ENCODE measurements at places on chromosomes 1 and 21.
A peak's percentile ranks its signal among the peaks of the same experiment; 100 is the strongest.

GRCh38 chr1:42926879-42927242 lies 31.8 kb downstream of the SLC2A1 start:
- no peak for DNase-seq

GRCh38 chr1:41704196-41704595 lies 214.5 kb downstream of the HIVEP3 start:
- DNase-seq, result no peak

DNA sequence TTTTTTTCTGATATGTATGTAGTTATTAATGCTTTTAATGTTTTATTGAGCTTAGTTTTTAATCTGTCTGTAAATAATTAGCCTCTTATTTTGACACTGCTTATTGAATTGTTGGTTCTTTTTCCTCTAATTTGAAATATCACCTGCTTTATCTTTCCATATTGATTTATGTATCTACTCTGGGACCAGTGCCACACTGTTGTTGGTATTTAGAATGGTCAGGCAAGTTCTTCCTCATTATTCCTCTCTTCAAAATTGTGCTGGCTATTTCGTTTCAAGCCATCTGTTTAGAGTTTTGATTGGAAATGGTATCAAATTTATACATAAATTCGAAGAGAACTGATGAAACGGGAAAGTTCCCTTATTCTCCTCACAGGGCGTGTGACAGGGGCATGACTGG lies 96.8 kb upstream of the APP start:
- no peak for DNase-seq

- DNase-seq, result no peak
Observed at GRCh38 chr1:65717815-65718454, 74.8 kb upstream of the PDE4B start.

GRCh38 chr1:27959792-27960603 lies at the start of gene XKR8:
Gene XKR8 (plus strand): TSS chr1:27959973. CDS start chr1:27960070, 97 bp downstream.
- peak; percentile 69 for DNase-seq

DNA sequence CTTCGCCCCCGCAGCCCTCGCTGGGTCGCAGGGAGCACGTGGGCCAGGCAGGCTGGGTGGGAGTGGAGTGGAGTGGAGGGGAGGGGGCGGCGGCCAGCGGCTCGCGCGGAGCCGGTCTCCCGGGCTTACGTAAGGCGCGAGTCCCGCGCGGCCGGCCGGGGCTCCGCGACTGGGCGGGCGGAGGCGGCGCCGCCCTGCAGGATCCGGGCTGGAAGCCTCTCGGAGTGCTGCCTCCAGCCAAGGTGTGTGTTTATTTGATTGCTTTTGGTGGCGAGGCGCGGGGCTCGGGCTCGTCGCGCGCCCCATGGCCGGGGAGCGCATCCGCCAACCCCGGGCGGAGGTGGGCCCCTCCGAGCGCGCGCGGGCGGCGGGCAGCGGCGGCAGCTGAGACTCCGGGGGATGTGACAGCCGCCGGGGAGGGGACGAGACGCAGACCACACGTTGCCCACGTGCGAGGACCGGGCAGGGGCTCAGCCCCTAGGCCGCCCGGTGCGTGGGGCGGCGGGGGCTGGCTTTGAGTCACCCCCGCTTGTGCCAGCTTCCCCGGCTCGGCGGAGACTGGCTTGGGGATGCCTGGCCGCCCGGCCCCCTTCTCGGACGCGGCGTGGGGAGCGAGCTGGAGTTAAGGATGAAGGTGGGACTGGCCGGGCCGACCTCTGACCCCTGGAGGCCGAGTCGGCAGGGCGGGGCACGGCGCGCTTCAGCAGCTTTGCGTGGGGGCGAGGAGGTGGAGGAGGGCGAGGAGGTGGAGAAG lies 402 bp upstream of the AK4 start:
- no peak for DNase-seq

DNA sequence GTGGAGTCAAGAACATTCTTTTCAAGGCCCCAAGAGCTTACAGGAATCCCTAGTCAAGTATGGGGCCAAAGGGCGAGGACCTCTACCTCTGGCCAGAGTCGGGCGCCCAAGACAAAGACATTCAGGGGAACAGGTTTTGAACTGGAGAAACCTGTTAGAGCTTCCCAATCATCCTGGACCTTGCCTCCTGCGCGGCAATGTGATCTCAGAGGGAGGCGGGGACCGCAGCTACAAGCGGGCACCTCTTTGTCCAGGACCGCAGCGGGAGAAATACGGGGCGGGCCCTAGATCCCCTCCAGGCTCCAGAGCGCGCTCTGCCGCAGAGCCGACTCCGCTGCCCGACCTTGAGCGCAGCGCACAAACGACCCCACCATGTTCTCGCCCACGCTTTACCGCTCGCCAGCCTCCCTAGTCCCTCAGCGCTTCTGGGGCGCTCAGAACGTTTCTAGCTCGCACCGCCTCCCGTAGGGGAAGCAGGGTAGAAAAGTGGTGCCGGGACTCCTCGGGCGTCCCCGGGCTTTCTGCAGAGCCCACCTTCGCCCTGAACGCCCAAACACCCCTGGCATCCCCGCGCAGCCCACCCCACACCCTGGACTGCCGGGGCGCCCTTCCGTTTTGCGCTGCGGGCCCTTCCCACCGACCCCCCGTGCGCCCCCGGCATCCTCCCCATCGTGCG lies 28.1 kb downstream of the RABIF start:
- no peak for DNase-seq

DNA sequence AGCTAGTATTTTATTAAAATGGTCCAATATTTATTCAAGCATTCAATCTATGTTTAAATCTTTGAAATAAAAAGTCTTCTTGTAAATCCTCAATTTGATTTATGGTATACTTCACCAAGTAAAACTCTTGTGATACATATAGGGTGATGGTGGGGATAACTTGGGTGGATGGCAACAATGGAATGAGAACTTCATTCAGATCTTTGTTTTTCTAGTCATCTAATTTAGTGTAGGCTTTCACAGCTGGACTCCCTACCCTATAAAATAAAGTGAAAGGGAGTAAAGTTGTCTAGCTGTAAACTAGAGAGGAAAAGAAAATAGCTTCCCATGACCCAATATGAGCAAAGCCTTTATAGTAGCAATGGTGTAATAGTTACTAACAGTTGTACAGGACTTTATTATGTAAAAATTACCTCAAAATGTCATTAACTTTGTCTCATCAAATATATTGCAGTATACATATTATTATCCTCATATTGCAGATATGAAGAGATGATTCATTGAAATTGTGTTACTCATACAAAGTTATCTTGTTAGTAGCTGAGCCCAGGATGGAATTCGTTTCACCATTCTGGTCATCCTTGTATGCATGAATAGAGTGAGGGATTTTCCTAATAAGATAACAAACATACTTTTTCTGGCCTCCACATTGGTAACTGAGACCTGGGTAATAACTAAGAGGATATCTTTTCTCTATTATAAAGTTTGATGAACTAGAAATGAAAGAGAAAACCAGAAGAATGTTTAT lies 1377.7 kb upstream of the ADGRL4 start:
- no peak for DNase-seq

- DNase-seq, result no peak
Observed at GRCh38 chr1:175822580-175822979, 79.2 kb upstream of the TNR start.

GRCh38 chr1:78121710-78122109 lies 75.9 kb downstream of the GIPC2 start:
- DNase-seq, result no peak

DNA sequence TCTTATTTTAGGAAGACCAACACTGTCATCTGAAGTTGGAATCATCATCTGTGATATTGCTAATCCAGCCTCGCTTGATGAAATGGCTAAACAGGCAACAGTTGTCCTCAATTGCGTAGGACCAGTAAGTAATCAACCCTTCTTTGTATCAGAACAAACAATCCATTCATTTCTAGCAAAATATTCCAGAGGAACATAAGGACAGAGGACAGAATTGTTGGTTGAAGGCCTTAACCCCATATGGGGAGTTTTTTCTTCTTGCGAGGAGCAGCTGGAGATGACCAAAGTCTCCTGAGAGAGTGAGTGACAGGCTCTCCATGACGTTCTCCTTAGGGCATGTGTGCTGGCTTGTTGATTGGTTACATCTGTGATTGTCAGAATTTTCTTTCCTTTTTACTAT lies 2.7 kb downstream of the SCCPDH start:
- DNase-seq, result no peak

- no peak for DNase-seq
Observed at GRCh38 chr1:193408782-193409293, 222.4 kb upstream of the B3GALT2 start.

DNA sequence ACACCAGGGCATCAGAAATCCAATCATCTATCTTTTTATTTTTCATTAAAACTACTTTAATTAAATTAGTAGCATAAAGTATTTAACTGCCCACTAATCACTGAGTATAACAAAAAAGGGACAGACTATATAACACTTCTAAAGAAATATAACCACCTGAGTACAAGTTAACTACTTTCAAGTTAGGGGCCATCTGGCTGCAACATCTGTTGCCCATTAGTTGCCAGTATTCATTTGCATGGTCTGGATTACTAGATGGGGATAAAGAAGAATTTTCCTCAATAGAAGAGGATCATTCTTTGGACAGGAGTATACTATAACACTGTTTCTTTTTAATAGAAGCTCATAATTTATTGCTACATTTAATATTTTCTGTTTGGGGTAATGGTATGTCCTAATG lies 446.4 kb downstream of the AMY1C start:
- DNase-seq, result no peak

DNA sequence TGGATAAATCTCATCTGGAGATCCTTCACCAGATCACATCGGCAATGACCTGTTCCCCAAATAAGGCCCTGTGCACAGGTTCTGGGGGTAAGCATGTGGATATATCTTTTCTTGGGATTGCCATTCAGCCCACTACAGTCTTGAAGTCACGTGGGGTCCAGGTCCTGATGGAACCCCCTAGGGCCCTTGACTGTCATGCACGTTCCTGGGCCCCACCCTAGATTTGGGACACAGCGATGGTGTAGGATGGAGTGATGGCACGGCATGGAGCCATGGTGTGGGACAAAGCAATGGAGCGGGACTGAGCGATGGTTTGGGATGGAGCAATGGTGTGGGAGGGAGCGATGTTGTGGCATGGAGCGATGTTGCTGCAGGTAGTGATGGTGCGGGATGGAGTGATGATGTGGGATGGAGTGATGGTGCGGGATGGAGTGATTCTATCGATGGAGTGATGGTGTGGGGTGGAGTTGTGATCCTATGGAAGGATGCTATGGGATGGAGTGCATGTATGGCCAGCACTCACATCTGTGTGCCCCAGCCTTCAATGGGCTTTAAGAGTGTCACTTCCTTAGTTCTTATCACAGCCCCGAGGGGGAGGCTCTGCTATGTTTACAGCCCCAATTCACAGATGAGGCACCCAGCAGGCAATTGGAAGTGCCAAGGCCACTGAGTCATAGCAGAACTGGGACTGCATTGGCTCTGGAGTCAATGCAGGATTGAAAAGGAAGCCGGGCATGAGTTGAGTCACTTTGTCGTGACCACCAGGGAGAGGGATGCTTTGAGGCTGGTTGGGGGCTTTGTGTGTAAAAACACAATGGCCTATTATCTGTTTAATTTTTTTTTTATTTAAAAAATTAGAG lies 97.0 kb upstream of the C1orf174 start:
- no peak for DNase-seq

- no peak for DNase-seq
Observed at GRCh38 chr1:23527900-23528249, 3.2 kb downstream of the E2F2 start.

DNA sequence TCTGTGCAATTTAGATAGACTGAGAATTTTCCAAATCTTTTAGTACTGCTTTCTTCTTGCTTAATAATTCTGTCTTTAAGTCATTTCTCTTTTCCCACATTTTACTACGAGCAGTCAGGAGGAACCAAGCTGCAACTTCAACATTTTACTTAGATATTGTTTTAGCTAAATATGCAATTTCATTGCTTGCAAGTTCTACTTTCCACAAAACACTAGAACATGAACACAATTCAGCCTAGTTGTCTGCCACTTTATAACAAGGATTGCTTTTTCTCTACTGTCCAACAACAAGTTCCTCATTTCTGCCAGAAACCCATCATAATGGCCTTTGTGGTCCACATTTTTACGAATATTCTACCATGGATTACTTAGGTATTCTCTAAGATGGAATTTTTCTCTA lies 36.6 kb downstream of the SORT1 start:
- DNase-seq, result no peak

GRCh38 chr1:42108309-42108708 lies 44.9 kb upstream of the GUCA2B start:
- DNase-seq, result no peak

DNA sequence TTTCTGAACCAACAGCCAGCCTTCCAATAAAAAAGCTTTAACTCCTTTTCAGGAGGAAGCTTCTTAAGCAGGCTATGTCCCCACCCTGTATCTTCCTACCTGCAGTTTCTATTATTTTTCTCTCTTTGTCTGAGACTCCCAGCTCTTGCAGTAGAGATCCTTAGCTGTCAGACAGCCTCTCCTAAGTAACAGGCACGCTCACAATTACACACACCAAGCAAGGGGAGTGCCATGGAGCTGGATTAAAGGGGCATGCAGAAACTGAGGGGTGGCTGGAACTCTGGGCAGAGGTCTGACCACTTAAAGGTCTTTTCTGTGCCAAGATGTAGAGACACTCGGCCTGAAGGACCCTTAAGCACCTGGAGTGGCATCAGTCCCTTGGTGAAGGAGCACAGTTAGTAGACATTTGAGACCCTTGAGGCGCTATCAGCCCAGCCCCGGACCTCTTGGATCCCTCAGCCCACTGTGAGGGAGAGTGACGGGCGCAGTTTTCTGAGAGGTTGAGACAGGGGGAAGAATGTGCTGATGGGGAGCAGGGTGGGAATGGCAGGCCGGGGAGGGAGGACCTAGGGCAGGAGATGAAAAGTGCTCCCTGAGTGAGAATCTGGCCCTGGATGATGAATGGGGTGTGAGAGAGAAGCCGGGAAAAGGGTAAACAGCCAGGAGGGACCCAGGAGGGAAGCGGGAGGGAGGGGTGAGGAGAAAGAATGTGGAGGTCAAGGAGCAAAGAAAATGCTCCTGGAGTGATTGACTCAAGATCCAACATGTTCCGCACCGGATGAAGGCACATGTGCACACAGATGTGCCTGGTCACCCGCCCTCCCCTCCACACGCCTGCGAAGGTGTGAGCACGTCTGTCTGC lies 13.3 kb downstream of the PLXNA2 start:
- no peak for DNase-seq

- DNase-seq, result no peak
Observed at GRCh38 chr1:10917513-10918454, 94.7 kb upstream of the TARDBP start.

GRCh38 chr21:14303731-14304488 lies 79.0 kb downstream of the HSPA13 start:
- DNase-seq, result no peak

GRCh38 chr1:10272274-10272673 lies 61.9 kb downstream of the KIF1B start:
- DNase-seq, result no peak
